Right kidney (tissue), 9 donors: ENCODE measurements at places on chromosomes 13 and 19.
A peak's percentile ranks its signal among the peaks of the same experiment; 100 is the strongest.

GRCh38 chr19:3507371-3508120, 1.4 kb downstream of the FZR1 start:
- DNase-seq, result peak; percentile 43

DNA sequence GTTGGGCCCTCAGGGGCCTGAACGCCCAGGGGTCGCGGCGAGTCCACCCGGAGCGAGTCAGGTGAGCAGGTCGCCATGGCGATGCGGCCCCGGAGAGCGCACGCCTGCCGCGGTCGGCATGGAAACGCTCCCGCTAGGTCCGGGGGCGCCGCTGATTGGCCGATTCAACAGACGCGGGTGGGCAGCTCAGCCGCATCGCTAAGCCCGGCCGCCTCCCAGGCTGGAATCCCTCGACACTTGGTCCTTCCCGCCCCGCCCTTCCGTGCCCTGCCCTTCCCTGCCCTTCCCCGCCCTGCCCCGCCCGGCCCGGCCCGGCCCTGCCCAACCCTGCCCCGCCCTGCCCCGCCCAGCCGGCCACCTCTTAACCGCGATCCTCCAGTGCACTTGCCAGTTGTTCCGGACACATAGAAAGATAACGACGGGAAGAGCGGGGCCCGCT, at the start of gene CCNA1:
TSS of gene CCNA1 (plus strand) at position 390 of the 439 bp plus-strand sequence. CDS start 562 bp downstream, outside the sequence.
- DNase-seq, result no peak

- DNase-seq, result peak; percentile 44
These were observed 59.7 kb downstream of the SPATA13 start for GRCh38 chr13:24220086-24220703.

GRCh38 chr19:7888145-7888825, at the start of gene LRRC8E:
TSS of gene LRRC8E (plus strand) at chr19:7888510. CDS start at chr19:7895604, 7,094 bp downstream.
- DNase-seq, result no peak

DNA sequence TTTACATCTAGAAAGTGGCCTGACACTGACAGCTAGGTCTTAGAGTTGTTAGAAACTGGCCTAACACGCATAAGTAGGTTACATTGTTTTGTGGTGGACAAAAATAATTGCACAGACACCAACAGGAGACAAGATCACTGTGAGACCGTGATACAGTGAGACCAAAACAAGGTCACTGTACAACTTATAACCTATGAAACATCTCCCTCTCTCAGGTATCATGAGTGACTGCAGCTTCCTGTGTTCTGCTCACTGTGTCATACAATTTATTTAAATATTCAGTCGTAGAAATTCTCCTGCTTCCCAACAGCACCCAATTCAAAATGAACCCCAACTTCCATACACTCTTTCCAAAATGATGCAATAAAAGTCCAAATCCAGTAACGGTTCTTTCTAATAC, 2165.2 kb downstream of the PCDH9 start:
- no peak for DNase-seq

- no peak for DNase-seq
These were observed 19.2 kb upstream of the ERCC1 start for GRCh38 chr19:45442778-45443461.

GRCh38 chr13:111122631-111123030, 7.5 kb downstream of the ARHGEF7 start:
- DNase-seq, result no peak

DNA sequence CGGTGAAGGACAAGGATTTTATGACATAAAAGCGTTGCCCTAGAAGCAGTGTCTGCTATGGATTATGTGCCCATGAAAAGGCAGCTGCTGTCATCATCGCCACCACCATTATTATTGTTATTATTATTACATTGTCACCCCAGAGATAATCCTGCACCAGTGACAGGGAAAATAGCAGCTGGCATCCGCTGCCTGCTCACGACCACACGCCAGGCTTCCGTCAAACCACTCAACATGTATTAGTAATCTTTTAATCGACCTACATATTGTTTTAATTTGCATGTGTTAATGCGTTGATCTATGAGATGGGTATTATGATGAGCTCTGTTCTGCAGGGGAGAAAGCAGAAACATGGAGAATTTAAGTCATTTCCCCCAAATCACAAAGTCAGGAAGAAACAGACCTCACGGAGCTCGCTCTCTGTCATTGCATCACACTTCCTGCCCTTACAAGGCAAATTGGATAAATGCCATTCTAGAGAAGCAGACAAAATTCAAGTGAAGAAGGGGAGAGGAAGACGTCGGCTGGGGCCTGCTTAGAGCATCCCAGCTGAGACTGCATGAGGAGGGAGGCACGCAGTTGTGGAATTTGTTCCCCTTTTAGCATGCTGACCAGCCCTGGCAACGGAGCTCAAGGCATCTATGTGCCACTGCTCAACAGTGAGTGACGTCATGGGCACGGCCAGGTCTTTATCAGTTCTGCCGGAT, at the start of gene FFAR3:
TSS of gene FFAR3 (plus strand) at position 594 of the 707 bp plus-strand sequence. CDS start 431 bp downstream, outside the sequence.
- no peak for DNase-seq

- DNase-seq, result no peak
These were observed 17.0 kb upstream of the RUBCNL start for GRCh38 chr13:46403851-46404732.

- DNase-seq, result no peak
These were observed 424.1 kb upstream of the DACH1 start for GRCh38 chr13:72290962-72291681.

- no peak for DNase-seq
These were observed 23.6 kb downstream of the SBNO2 start for GRCh38 chr19:1150333-1151036.

- no peak for DNase-seq
These were observed 119.7 kb downstream of the PCCA start for GRCh38 chr13:100208626-100209025.

- DNase-seq, result no peak
These were observed 25.8 kb upstream of the SLC7A9 start for GRCh38 chr19:32895384-32895783.

GRCh38 chr19:33211794-33212435, 13.7 kb downstream of the SLC7A10 start:
- no peak for DNase-seq

DNA sequence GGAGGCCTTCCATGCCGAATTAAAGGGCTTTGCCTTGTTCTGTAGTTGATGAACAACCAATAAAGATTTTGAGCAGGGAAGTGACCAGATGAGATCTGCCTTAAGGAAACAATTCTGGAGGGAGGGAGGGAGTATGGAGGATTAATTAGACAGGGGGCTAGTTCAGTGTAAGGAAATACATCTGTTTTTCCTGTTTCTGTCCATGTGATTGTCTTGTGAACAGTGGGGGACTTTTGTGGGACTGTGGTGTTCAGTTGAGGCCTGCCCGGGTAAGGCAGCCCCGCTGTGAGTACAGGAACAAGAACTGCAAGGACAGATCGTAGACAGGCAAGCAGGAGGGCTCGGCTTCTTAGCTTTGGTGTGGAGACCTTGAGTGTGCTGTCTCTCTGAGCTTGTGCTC, 59.0 kb downstream of the DGKH start:
- no peak for DNase-seq

DNA sequence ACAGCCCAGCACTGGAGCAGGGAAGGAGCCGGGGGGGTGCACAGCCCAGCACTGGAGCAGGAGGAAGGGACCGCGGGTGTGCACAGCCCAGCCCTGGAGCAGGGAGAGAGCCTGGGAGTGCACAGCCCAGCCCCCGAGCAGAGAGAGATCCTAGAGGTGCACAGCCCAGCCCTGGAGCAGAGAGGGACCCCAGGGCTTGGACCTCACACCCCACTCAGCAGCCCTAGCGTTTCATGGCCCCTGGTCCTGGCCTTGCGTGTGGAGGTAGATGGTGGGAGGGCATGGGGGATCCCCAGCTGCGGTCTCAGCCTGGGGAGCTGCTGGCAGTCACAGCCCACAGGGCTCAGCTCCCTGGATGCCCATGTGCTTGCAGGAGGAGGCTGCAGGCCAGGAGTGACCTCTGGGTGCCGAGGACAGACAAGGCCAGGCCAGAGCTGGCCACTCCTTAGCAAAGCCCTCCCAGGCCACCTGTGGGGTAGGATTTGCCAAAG, 25.1 kb downstream of the GAS6 start:
- DNase-seq, result no peak

- DNase-seq, result no peak
These were observed 122.4 kb upstream of the FREM2 start for GRCh38 chr13:38564256-38565150.

DNA sequence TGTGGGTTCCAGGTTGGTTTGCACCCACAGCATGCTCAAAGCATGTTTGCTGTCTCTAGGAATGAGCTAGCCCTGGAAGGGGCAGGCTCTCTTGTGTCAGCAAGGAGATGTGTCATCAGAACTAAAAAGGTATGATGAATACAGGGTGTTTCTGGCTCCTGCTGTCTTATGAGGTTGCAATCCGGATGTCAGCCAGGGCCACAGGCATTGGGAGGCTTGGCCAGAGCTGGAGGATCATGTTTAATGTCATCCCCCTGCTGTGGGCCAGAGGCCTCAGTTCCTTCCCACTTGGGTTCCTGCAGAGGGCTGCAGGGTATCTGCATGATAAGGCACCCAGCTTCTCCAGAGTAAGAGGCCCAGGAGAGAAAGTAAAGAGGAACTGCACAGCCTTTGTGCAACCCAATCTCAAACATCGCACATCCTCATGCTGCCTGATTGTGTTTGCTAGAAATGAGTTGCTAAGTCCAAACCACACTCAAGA, 193.6 kb downstream of the COL4A1 start:
- DNase-seq, result no peak

DNA sequence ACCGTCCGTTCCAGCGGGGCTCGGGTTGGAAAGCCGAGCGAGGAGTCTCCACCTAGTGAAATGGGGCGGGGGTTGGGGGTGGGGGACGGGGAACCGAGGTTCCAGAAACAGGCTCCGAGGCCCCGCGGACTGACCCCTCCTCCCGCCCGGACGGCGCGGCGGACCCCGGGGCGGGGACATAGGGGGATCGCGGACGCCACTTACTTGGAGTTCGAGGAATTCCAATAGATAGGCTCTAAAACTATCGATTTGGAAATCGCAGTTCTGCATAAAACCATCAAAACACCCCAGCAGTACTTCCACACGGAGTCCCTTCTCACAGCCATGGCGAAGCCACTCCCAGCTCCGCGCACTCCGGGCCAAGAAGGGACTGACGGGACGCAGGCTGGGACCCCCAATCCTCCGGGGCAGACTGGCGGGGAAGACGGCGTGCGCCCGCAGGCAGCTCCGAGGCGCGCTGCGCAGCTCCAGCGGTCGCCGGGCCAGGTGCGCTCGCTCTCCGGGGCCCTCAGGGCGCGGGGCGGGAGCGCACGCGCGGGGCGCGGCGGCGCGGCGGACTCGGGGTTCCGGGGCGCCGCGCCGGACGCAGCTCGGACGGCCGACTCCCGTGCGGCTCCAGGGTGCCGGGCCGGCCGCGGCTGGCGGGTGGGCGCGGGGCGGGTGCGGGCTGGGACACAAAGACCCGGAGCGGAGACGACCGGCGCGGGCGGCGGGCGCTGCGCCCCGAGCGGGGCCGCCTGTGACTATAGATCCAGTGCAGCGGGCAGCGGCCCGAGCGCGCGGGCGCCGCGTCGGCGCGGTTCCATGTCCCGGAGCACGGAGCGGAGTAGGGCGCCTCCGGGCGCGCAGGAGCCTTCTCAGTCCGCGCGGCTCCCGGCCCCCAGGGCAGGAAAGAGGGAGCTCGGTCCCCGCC, 567 bp downstream of the EFNB2 start:
- DNase-seq, result peak; percentile 96

DNA sequence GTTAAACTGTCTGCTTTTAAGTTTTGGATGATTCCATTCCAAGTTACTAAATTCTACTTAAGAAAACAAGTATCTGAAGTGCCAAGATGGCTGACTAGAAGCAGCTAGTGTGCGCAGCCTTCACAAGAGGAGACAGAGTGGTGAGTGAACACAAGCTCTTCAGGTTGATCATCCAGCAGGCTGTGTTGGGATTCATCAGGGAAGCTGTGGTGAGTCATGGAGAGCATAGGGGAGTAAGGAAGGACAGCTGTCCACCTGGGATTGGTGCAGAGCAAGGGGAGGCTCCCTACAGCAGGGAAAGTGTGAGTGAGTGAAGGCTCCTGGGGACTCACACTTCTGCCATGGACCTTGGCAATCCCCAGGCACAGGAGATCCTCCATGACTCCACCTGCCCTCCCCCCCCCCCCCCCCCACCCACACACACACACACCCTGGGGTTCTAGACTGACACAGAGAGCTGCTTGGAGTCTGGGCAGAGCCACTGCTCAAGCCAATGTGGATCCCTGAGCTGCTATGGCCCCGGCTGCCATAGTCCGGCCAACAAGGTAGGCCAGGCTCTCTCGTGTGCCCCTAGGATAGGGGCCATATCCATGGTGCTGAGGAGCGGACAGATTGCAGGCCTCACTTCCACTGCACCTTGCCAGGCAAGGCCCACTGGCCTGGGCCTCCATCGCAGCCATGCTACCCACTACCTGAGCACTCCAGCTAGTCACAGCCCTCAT, 23.5 kb downstream of the SLC25A15 start:
- no peak for DNase-seq

GRCh38 chr19:33629826-33630375, 8.1 kb downstream of the CHST8 start:
- no peak for DNase-seq

DNA sequence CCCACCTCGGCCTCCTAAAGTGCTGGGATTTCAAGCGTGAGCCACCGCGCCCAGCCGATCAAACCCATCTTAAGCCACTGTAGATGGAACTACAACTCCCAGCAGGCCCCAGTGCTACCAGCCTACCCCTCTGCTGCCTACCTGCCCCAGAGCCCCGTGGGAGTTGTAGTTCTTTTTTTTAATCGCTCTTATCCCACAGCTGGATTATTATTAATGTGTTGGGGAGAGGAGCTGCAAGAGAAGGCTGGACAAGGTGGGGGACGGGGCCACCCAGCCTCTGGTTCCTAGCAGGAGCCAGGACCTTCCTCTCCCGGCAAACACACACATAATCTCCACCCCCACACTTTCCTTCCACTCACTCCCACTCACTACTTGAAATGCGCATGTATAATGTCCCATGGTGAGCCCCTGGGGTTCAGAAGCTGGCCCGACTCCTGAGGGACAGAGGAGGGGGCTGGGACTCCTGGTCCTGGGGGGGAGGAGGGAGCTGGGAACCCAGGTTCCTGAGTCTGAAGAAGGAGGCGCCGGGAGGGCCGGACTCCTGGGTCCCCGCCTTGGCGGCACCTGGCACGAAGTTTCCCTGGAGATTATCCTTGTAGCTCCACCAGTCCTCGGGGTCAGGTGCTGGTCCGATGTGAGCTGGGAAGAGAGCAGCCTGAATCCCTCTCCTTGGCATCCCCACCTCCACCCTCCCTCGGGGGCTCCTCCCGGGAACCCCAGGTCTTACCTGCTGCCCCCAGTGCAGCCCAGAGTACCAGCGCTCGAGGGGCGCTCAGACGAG, 958 bp downstream of the CA11 start:
- DNase-seq, result peak; percentile 76

GRCh38 chr13:111346101-111346680, 25.7 kb downstream of the TEX29 start:
- DNase-seq, result no peak

- no peak for DNase-seq
These were observed 19.1 kb downstream of the PGLS start for GRCh38 chr19:17530586-17530985.

GRCh38 chr13:98524391-98524790, 52.5 kb downstream of the STK24 start:
- DNase-seq, result no peak

DNA sequence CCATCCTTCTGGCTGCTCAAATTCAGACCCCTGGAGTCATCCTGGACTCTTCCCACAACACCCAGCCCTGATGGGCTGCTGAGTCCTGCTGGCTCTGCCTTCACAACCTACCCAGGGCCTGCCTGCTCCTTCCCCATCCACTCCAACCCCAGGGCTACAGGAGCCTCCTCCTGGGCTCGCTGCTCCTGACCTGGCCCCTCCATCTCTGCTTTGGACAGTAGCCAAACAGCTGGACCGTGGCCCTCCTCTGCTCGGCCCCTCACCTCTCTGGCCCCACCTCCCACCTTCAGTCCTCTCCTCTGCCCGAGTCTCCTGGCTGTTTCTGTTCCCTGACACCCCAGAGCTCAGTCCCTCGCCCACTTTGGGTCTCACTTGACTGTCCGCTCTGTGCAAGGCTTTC, 66.7 kb downstream of the CEBPG start:
- no peak for DNase-seq
